Left forelimb (tissue), 1 donor: ENCODE measurements at places on chromosomes 1 and 21.

GRCh38 chr1:59367301-59368007 lies 70.6 kb downstream of the FGGY start:
- no peak for DNase-seq

GRCh38 chr1:19762175-19762779 lies 37.4 kb downstream of the TMCO4 start:
- DNase-seq: no peak

- no peak for DNase-seq
Observed at GRCh38 chr1:168082008-168082876, 54.5 kb downstream of the GPR161 start.

- no peak for DNase-seq
Observed at GRCh38 chr21:32881458-32881857, 109.9 kb upstream of the PAXBP1 start.

DNA sequence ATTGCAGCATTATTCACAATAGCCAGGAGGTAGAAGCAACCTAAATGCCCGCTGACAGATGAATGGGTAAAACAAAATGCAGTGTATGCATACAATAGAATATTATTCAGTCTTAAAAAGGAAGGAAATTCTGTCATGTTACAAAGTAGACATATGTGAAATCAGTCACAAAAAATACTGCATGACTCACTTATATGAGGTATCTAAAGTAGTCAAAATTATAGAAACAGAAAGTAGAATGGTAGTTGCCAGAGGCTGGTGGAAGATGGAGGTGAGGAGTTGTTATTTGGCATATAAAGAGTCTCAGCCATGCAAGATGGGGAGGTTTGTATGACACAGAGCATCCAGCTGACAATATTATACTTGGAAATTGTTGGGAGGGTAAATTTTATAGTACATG lies 43.0 kb upstream of the EGLN1 start:
- DNase-seq: no peak

DNA sequence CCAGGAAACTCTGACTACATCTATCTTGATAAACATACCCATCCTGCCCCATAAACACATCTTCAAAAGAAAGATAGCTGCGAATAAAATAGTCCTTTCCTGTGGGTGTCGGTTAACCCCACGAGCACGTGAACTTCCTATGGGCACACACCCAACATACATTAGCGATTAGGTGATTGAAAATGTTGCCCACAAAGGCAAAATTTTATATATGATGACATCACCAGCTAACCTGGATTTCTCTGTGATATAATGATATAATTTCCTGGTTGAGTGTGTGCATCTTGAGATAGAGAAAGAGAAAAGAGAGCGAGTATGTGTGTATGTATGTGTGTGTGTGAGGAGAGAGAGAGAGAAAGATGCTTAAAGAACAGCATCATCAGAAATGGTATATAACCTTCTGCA lies 296.1 kb downstream of the PTPRC start:
- no peak for DNase-seq

DNA sequence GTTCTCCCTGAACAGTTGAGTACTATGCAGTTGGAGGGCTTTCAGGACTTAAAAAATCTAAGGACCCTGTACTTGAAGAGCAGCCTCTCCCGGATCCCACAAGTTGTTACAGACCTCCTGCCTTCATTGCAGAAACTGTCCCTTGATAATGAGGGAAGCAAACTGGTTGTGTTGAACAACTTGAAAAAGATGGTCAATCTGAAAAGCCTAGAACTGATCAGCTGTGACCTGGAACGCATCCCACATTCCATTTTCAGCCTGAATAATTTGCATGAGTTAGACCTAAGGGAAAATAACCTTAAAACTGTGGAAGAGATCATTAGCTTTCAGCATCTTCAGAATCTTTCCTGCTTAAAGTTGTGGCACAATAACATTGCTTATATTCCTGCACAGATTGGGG lies 48.7 kb upstream of the LRRC8C start:
- DNase-seq: no peak
